ENCODE measurements at places on chromosomes 16 and 17.

DNA sequence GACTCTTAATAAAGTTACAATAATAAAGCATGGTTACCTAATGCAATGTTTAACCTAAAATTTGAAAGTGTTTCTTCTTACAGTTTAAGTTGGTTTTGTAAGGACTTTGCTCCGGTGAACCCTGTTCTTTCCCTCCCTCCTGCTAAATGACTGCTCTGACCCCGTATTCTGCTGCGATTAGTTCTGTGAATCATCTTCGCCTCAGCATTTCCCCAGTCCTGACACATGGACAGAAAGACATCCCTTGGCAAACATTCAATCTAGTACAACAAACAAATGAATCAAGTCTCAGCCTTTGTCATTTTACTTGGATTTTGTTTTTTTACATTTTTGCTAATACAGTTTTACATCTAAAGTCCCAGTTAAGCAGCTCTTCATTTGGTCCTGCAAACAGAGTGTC is 15.4 kb downstream of the KCNJ2 start:
- DNase-seq, result no peak

- no peak for DNase-seq
These were observed 3.5 kb downstream of the VMO1 start for GRCh38 chr17:4782652-4783051.

DNA sequence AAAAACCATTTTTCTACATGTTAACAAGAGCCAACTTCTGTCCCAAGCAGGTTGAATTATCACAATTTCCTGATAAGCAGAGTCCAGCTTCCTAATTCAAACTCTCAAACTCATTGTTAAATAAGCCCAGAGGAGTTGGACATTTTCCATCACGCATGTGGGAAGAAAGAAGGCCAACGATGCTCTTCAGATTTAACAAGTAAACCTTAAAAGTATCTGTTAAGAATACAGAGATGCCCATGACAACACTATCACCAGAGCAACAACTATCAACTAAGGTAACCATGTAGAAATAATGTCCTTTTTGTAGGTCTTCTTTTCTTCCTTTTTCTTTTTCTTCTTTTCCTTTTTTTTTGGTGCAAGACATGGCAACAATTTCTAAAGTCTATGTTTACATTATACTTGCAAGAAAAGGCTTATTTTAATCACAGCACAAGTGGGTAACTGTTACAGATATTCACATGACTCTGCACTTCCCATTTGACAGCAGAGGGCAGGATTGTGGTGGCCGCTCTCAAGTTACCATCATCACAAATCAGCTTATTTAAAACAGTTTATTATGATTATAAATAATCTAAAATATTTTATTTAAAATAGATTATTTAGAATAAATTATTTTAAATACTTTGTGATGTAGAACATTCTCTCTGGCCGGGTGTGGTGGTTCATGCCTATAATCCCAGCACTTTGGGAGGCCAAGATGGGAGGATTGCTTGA is 35.7 kb upstream of the DHRS7B start:
- DNase-seq, result no peak

GRCh38 chr16:49866595-49867071 is 10.7 kb upstream of the ZNF423 start:
- no peak for DNase-seq

- DNase-seq, result no peak
These were observed 797 bp downstream of the PRCD start for GRCh38 chr17:76540381-76541300.

- DNase-seq, result no peak
These were observed 411.8 kb upstream of the ASIC2 start for GRCh38 chr17:33704856-33705255.

GRCh38 chr17:51224402-51225262 is 35.2 kb downstream of the MBTD1 start:
- no peak for DNase-seq

DNA sequence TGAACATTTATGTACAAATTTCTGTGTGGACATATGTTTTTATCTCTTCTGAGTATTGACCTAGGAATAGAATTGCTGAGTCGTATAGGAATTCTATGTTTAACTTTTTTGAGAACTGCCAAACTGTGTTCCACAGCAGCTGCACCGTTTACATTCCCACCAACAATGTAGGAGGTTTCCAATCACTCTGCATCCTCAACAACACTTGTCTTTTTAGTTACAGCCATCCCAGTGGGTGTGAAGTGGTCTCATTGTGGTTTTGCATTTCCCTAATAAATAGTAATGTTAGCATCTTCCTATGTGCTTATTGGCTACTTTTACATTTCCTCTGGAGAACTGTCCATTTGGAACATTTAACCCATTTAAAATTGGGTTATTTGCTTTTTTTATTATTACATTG is 36.6 kb upstream of the NACA2 start:
- no peak for DNase-seq

GRCh38 chr17:8894673-8895578 is 27.5 kb upstream of the PIK3R6 start:
- peak; percentile 63 for DNase-seq

GRCh38 chr17:9208381-9209105 is 187.2 kb downstream of the NTN1 start:
- DNase-seq, result no peak

DNA sequence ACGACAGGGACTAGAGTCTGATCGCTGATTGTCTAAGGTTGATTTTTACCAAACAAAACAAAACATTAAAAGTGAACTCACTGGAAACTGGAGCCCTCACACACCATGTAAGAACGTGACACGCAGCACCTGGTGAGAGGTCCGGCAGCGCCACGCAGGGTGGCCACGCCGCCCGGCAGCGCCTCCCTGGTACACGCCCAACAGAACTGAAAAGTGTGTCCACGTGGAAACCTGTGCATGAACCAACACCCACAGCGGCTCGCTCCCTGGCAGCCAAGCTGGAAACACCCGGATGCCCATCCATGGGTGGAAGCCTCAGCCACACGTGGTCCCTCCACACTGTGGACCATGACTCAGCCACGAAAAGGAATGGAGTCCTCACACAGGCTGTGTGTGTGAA is 9.1 kb downstream of the GALNS start:
- DNase-seq, result no peak

DNA sequence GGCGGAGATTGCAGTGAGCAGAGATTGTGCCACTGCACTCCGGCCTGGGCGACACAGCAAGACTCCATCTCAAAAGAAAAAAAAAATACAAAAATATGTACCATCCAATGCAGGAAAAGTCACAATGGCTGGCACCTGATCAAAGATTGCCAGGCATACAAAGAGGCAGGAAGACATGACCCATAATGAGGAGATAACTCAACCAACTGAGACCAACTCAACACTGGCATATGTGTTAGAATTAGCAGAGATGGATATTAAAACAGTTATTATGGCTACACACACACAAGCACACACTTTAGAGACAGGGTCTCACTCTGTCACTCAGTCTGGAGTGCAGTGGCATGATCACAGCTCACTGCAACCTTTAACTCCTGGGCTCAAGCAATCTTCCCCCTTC is 10.6 kb downstream of the QRICH2 start:
- no peak for DNase-seq

GRCh38 chr16:59886021-59886420 is 1151.9 kb upstream of the GOT2 start:
- DNase-seq, result no peak

DNA sequence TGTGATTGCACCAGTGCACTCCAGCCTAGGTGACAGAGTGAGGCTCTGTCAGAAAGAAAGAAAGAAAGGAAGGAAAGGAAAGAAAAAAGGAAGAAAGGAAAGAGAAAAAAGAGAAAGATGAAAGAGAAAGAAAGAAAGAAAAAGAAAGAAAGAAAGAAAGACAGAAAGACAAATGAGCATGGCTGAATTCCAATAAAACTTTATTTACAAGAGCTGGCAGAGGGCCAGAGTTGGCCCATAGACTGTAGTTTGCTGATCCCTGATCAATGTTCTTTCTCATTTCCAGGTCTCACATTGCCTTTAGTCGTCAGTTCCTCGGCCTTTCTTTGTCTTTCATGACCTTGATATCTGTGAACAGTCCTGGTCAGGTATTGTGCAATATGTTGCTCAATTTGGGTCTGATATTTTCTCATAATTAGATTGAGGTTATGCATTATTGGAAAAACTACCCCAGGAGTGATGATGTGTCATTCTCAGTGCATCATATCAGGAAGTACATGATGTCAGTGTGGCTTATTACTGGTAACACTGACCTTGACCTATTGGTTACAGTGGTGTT is 68.5 kb upstream of the MED9 start:
- DNase-seq, result no peak

GRCh38 chr16:4904942-4905615 is 31.9 kb downstream of the PPL start:
- no peak for DNase-seq

DNA sequence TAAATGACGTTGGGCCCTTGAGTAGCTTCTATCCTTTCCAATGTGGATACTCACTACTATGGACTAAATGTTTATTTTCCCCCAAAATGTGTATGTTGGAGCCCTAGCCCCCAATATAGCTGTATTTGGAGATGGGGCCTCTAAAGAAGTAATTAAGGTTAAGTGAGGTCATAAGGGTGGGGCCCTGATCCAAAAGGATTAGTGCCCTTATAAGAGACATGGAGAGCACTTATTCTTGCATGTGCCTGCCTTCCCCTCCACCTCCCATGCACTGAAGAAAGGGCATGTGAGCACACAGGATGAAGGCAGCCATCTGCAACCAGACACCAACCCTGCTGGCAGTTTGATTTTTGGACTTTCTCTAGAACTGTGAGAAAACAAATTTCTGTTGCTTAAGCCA is 115.7 kb upstream of the MED13 start:
- no peak for DNase-seq

GRCh38 chr17:49315551-49316257 is 46.3 kb downstream of the ZNF652 start:
- DNase-seq, result peak; percentile 91

- no peak for DNase-seq
These were observed 3.0 kb downstream of the NGFR start for GRCh38 chr17:49498029-49498615.

DNA sequence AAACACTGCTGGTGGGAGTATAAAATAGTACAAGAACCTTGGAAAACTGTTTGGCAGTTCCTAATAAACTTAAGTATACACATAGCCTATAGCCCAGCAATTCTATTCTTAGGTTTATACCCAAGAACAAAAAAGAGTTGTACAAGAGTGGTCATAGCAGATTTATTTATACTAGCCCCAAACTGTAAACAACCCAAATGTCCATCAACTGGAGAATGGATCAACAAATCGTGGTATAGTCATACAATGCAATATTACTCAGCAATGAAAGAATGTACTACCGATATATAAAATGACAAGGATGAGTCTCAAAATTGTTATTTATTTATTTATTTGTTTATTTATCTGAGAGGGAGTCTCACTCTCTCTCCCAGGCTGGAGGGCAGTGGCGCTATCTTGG is 23.1 kb downstream of the GNGT2 start:
- DNase-seq, result no peak
